NCI-H2107 (cell line): ENCODE measurements at places on chromosomes 1 and 21.

- DNase-seq = no peak
These were observed 55.2 kb downstream of the PCNX2 start for GRCh38 chr1:233240371-233240770.

GRCh38 chr1:26162220-26162709, 3.4 kb downstream of the FAM110D start:
- no peak for DNase-seq

DNA sequence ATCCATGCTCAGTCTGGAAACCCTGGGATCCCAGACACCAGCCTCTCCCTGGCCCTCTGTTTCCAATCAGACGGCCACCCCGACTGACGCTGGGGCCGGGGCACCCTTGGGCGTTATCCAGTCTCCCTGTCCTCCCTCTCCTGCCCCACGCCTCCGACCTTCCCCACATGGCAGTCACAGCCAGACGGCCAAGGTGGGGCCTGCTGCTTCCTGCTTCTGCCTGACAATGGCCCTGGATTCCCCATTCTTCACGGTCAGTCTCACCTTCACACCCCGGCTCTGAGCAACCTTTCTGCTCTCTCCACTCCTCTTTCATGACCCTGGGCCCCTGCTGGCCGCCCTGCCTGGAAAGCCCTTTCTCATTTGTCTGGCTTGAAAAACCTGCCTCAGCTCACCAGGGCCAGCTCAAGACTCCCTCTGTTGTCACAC, 6.6 kb downstream of the GNG4 start:
- DNase-seq = no peak

DNA sequence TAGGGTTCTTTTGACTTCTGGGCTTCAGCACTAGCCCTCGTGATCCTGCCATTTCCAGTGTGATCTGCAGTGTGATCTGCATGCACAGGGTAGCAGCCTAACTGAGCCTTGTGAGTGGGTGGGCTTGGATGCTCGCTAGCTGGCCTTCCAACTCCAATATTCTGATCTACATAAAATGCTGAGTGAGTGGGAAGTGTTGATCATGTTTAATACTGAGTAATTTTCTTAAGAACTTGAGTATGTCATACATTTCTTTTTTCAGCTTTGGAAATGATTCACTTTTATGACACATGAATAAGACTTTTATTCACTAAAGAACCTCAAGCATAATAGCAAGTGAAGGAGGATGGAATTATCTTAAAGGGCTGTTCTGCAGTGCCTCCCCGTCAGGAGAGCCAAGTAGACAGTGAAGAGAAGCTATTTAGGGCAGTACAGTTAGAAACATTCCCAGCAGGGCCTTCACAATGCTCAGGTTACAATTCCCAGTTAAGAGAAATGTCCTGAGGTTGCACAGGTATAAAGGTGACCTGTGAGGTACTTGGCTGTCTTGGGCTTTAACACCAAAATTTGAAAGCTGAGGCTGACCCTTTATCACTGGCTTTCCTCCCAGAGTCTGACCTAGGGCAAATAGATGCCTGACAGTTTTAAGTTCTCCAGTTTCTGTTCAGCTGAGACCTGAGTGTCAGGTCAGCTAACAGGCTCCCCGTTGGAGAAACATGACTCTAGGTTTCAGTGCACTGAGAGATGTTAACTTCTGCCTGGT, 29.1 kb upstream of the LRRC8C start:
- no peak for DNase-seq
